ENCODE measurements at places on chromosomes 6 and 20.
A peak's percentile ranks its signal among the peaks of the same experiment; 100 is the strongest.

GRCh38 chr6:21906826-21907225 is 313.3 kb downstream of the SOX4 start:
- no peak for DNase-seq

DNA sequence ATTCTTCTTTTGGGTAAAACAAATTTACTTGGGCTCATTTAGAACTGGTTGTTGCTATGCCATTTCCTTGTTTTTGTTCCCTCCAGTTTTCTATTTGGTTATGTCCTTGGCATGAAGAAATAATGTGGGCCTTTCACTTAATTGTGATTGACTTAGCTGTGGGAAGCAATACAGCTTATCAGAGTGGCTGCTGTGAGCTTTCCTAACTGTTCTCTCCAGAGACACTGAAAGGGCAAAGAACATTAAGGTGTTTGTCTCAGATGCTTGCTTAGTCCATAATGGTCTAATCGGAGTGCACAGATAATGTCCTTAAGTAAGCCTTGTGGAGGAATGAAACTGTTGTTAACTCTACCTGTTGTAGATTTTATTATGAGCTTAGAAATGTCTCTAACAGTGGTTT is 56.6 kb downstream of the SH3BGRL2 start:
- no peak for DNase-seq

DNA sequence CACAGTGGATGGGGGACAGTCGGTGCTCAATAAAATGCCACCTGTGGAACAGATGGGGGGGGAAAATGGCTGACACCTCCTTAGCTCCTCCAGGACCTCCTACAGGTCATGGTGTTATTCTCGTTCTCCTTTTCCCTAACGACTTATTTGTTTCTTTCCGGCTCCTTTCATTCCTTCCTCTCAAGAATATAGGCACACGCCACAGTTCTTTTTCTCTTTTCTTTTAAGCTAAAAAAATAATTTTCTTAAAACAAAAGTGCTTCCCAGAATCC is 1.4 kb upstream of the RNASET2 start:
- no peak for DNase-seq

DNA sequence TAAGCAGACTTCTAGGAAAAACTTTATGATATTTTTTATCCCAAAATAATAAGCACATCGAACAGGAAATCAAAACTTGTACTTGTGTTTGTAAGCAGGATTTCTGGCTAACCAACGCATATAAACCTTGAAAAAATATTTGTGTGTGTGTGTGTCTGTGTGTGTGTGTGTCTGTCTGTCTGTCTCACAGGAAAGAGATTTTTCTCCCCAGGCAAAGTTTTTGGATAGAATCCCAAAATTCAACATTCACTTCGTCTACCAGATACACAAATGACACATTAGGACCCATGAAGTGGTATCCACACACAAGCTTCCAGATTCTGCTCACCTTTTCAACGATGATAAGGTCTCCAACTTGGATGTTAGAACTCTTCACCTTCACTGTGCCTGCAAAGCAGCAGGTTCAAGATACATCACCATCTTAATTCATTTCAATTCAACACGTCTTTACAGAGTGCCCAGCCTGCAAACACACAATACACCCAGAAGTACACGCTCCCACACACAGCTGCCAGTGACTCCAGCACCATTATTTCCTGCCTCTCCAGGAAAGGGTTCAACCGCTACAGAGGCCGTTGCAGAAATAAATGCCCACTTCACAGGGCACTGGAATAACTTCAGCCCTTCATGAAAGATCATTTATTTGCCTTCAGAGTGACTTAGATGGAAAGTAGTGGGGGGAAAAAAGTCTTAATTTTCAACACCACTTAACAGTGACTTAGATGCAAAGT is 70.9 kb downstream of the ATP9A start:
- no peak for DNase-seq

DNA sequence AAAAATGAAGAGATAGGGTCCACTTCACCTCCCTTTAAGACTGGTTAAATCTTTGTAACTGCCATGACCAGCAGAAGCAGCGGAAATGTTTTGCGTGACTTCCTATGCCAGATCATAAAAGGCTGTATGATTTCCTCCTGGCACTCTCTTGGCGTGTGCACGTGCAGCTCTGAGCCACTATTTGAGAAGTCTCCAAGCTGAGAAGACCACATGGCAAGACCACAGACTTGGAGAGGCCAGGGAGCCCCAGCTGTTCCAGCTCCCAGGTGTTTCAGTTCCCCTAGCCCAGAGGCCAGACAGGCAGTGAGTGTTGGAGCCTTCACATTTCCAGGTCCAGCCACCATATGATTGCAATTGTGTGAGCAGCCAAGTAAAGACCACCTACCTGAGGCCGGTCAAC is 259.3 kb upstream of the RIN2 start:
- DNase-seq: no peak

- DNase-seq: peak; percentile 2
Measured at GRCh38 chr20:40173872-40174271, 515.2 kb downstream of the MAFB start.

- peak; percentile 77 for DNase-seq
Measured at GRCh38 chr6:100228834-100229441, 234.9 kb upstream of the MCHR2 start.

DNA sequence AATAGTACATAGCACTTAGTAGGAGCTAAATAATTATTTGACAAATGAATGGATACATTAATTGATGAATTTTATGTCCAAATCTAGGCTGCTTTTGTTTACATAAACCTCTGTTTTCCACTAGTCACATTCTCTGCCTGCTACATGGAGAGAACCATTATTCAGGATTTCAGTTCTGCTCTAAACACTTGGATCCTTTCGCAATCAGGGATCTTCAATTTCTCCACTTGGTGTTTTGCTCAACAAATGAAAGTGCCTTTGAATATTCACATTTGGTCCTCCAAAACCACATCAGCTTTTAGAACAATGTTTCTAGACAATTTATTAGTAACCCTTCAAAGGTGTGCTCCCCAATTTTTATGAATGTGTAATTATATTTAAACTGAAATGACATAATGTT is 30.6 kb upstream of the HLA-DQB1 start:
- no peak for DNase-seq

DNA sequence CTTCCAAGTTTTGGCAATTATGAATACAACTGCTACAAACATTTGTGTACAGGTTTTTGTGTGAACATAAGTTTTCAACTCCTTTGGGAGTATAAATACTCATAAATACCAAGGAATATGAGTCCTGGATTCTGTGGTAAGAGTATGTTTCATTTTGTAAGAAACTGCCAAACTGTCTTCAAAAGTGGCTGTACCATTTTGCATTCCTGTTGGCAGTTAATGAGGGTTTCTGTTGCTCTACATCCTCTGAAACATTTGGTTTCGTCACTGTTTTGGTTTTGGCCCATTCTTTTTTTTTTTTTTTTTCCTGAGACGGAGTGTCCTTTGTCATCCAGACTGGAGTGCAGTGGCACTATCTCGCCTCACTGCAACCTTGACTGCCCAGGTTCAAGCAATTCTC is 8.5 kb downstream of the AP5S1 start:
- DNase-seq: no peak

DNA sequence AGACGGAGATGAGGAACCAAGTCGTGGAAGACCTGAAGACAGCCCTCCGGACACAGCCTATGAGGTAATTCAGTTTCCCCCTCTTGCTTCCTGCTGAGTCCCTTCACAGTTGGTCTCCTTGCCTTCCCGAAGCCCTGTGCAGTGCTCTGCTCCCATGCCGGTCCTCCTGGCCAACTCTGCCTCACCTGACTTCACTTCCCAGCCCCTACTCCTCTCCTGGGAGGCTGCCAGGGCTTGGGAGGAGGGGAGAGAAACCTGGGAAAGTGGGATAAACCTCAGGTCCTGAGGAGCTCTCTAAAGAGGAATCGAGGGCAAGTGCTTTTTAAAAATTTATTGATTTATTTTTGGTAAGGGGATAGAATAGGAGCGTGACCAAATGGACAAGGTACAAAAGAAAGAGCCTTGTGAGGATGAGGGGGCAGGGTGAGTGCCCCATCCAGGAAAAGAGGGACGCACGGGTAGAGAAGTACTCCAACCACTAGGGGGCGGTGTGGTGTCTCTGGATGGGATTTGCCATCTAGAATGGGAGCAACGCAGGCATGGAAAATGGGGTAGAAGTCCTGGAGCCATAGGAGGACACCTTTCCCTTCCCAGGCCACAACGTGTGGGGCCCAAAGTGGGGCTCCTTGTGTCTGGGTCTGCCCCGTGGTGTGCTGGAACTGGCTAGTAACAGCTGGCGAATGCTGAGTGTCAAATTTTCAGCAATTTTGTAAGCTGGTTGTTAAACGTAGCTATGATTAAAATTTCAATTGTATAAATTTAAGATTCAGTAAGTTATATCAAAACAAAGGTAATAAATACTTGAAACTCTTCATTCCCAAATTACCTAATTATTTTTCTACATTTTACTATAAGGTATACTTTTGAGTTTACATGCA is 69.0 kb downstream of the MOCS1 start:
- DNase-seq: peak; percentile 68

GRCh38 chr6:112150363-112150762 is 63.0 kb downstream of the FAM229B start:
- DNase-seq: no peak

DNA sequence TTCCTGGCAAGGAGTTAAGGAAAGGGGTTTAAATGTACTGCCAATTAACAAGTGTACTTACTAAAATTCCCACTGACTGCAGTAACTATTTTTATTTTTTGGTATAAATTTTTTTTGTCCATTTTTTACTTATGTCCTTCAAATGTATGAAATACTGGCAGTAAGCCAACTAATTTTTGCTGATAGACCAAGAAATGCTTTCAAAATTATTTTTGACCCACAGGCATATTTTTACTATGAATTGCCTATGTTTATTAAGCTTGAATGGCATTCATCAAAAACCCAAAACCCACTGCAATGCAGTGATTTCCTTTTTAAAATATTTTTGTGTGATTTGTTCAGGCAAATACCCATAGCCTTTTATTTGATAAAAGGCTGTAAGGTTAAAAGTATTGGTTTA is 560.1 kb downstream of the UTRN start:
- DNase-seq: no peak

DNA sequence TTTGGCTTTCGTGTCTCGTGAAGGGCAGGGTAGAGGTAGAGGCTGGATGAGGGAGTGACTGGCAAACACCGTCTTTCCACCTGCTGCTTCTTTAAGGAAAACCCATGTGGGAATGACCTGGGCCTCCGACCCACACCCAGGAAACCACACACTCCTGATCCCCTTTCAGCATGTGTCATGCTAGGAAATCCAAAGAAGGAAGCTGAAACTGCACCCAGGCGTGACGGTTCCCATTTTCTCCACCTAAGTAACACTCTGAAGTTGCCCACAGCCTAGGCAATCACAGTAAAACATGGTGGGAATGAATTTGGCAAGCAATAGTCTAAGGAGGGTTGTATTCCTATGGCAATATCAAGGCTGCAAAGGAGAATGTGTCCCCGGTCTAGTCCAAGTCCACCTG is 538.4 kb upstream of the NOX3 start:
- DNase-seq: no peak

DNA sequence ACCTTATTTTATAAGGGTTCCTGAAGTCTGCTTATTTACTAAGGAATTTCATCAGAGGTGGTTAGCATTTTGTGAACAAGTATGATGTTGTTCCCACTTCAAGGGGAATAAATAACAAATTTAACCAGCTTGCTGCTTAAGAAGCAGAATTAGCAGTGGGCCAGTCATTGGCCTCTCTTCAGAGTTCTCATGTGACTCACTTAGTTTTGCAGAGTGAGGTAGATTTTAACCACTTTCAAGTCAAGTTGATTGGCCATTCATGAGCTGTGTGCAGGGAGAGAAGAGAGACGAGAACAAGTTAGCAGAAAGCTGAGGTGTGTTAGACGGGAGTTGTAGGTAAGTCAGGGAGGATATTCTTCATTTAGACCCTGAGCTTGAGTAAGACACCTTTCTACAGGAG is 18.1 kb downstream of the TOP1 start:
- DNase-seq: no peak

DNA sequence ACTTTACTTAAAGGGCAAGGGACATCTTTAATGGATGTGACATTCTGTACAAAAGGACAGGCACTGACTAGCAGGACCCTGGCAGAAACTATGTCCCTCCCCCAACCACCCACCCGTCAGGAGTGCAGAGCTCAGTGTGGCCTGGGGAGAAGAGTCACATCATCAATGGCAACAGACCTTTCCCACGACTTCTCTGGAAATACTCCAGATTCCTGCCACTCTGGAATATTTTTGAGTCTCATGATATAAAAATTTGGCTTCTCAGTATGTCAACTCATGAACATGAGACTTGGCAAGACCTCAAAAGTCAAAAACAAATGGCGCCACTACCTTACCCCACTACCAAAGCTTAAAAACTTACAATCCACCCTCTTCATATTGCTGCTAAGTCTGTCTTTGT is 118.3 kb downstream of the SLC23A2 start:
- no peak for DNase-seq

GRCh38 chr20:36856691-36857635 is 19.0 kb upstream of the TLDC2 start:
- no peak for DNase-seq

GRCh38 chr6:83868639-83869038 is 9.2 kb downstream of the CYB5R4 start:
- DNase-seq: no peak

DNA sequence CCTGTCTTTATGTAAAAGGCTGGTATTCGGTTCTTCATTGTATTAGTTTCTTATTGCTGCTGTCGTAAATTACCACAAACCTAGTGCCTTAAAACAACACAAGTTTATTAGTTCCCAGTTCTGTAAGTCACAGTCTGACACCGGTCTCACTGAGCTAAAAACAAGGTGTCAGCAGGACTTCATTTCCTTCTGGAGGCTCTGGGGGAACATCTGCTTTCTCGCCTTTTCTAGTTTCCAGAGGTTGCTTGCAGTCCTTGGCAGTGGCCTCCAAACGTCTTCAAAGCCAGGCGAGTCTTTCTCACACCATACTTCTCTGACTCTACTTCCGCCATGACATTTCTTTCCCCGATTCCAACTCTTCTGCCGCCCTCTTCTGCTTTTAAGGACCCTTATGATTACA is 43.0 kb upstream of the ZFAND3 start:
- no peak for DNase-seq

GRCh38 chr20:17233626-17234025 is 6.8 kb downstream of the PCSK2 start:
- DNase-seq: no peak

DNA sequence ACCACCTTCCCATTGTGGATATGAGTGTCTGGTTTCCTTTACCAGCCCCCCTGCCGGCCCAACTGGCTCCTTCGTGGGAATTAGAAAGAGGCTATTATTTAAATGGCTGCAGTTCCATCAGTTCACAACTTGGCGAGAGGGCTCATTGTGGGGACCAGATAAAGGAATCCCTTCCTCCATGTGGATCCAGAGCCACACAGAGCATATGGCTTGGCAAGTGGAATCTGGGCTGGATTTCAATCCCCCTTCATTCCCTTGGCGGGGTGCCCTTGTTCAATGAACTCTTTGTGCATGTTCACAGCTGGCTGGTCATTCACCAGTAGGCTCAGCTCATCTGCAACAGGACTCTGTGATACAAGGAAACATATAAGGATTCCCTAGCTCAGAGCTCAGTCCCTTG is 140.6 kb downstream of the OPN5 start:
- no peak for DNase-seq

Data from nephron progenitor cell (in vitro differentiated cells).